ENCODE measurements at places on chromosomes 11 and 22.
A peak's percentile ranks its signal among the peaks of the same experiment; 100 is the strongest.

DNA sequence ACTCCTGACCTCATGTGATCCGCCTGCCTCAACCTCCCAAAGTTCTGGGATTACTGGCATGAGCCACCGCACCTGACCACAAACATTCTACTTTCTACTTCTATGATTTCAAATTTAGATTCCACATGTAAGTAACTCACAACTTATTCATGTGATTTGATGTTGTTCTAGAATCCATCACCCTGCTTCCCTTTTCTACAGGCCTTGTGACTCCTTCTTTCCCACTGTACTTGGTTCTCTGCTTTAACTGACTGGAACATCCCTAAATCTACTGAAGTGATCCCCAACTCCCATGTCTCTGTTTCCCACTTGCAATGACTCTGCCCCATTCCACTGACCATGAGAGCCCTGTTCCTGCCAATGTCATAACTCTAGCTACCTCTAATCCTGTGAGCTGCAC, 25.7 kb upstream of the MRPL17 start:
- DNase-seq, result no peak

DNA sequence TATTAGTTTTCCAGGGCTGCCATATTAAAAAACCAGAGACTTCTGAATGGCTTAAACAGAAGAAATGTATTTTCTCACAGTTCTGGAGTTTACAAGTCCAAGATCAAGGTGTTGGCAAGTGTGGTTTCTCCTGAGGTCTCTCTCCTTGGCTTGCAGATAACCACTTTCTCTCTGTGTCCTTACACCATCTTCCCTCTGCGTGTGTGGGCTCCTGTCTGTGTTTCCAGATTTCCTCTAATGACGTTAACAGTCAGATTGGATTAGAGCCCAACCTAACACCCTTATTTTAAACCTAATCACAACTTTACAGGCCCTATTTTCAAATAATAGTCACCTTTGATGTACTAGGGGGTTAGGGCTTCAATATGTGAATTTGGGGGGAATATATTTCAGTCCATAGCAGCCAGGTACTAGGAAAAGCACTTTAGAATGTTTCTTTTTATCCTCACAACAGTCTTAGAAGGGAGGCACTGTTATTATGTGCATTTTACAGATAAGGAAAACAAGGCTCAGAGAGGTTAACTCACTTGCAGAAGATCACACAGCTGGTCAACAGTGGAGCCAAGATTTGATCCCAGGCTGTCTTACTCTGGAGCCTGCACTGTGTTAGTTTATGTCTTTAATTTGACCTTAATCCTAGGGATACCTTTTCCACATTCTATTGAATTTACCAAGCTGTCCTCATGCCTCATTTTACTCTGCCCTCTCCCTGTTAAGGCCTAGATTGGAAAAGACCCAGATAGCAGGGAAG, 116.4 kb upstream of the CRYBB3 start:
- no peak for DNase-seq

DNA sequence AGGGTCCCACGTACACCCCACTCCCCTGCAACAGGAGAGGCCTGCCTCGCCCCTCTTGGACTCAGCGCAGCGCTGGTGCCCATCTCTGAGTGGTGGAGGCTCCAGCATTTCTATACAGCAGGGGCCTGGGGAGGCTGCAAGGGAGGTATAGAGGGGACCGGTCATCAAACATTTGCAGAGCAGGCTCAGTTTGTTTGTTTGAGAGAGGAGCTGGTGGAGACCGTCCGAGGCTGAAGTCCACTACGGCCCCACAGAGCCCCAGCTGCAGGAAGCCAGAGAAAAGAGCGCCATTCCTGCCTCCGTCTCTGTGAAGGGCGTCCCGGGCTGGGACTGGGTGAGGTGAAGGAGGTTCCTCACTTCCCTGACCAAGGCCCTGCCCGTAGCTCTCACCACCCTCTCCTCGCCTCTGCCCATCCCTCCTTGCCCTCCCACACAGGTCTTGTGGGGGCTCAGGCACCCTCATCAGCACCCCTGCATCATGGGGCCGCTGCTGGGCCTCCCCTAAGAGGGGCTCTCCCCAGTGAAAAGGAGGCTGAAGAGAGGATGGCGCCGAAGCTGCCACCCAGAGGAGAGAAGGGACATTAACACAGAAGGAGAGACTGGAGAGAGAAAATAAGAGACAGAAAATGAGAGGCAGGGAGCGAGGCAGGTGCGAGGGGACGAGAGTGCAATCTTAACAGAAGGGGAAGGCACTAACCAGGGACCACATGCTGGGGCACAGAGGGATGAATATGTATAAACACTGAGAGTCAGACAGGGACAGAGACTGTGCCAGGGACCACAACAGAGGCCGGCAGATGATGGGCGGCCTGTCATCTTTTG, 24.5 kb downstream of the RPUSD4 start:
- DNase-seq, result no peak

GRCh38 chr11:65013130-65013887, 651 bp upstream of the ARL2 start:
- peak; percentile 88 for DNase-seq

DNA sequence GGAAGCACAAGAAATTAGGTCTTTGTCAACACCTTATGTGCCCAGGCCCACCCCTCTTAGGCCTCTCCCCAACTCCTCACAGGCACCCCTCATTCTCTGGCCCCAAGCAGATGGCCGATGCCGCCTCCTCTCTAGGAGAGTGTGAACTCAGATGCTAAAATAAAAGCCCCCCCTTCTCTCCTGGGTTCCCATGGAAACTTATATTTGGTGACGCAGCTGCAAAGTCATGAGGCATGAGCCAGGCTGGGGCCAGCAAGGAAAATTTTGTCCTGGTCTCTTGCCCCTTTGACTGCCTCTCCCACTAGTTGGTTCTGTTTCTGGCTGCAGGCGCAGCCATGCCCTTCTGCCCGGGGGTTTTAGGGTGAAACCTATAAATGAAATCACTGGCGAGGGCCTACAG, 11.8 kb downstream of the RCOR2 start:
- no peak for DNase-seq

DNA sequence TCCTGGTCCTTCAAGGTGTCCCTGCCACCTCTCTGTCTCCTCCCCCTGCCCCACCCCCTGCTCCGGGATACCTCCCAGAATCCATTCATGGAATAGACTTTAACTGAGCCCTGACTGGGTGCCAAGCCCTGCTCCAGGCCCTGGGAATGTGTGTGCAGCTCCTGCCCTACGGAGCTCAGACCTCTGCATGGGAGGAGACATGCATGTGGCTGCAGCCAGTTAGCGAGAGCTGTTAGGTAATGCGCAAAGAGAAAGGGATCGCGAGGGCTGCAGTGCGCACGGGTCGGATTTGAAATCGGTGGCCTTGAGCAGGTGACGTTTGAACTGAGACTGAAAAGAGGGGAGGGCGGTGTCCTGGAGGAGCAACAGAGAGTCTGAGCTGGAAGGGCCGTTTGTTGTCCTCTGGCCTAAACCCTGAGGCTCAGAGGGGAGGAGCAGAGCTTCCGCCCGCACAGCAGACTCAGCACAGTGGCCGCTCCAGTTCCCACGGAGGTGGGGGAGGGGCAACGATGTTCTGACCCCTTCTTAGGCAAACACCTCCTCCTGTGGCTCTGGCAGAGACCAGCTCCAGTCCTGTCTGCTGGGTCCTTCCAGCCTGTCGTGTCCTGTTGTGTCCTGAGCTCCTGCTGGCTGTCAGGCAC, 19.8 kb upstream of the LRRC10B start:
- no peak for DNase-seq

- peak; percentile 39 for DNase-seq
Observed at GRCh38 chr11:60498399-60498798, 5.8 kb downstream of the MS4A12 start.

DNA sequence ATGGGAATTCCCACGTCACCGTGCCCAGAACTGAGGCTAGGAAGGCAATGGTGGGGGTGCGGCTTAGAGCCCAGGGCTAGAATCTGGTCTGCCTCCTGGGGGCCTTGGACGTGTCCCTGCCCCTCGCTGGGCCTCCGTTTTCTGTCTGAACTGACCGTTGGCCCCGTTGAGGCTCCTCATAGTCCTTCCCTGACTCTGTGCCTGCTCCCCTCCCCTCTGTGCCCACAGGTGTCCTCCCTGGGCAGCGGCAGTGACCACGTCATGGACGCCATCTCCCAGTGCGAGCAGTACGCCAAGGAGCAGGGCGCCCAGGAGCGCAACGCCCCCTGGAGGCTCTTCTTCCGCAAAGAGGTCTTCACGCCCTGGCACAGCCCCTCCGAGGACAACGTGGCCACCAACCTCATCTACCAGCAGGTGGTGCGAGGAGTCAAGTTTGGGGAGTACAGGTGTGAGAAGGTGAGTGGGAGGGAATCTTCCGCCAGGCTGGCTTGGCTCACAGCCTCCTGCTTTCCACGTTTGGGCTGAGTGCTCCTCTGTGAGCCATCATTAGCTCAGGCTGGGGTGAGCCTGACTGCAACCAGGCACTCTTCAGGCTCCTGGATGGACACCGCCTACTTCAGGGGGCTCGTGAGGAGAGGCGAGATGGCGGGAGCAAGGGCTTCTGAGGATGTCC, 63.9 kb downstream of the MYO7A start:
- DNase-seq, result no peak

DNA sequence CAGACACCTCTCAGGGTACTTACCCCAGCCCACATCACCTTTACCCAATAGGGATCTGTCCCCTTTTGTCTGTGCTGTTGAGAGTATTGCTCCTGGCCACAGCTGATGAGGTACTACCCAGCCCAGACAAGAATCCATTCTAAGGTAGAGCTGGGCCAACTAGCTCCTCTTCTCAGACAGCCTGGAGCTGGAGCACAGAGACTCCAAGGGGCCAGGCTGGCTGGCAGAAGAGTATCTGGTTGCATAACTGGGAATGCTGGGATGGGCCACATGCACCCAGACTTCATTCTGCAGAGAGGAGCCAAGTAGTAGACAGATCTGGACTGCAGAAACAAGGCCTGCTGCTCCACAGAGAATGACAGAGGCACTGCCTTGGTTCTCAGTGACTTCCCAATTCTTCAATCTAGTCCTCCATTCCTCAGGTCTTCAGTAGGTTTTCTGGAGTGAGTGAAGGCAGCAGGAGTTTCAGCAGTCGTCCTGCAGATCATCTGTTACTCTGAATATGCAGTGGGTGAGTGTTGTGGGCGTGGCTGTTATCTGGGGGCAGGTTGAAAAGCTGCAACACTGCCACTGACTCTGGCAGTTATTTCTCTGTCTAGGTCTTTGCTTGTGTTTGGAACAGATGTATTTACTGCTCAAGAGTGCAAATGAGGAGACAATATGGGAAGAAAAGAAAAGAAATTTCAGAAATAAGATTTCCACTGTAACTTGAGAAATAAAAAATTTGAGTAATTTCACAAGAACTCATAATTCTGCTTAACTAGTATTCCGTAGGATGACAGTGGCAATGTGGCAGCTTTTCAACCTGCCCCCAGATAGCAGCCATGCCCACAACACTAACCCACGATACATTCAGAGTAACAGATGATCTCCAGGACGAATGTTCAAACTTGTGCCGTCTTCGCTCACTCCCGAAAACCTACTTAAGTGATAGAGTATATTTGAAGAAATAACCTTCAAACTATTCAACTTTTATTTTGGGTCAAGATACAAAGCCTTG, 34.9 kb downstream of the MAPK1 start:
- DNase-seq, result no peak

DNA sequence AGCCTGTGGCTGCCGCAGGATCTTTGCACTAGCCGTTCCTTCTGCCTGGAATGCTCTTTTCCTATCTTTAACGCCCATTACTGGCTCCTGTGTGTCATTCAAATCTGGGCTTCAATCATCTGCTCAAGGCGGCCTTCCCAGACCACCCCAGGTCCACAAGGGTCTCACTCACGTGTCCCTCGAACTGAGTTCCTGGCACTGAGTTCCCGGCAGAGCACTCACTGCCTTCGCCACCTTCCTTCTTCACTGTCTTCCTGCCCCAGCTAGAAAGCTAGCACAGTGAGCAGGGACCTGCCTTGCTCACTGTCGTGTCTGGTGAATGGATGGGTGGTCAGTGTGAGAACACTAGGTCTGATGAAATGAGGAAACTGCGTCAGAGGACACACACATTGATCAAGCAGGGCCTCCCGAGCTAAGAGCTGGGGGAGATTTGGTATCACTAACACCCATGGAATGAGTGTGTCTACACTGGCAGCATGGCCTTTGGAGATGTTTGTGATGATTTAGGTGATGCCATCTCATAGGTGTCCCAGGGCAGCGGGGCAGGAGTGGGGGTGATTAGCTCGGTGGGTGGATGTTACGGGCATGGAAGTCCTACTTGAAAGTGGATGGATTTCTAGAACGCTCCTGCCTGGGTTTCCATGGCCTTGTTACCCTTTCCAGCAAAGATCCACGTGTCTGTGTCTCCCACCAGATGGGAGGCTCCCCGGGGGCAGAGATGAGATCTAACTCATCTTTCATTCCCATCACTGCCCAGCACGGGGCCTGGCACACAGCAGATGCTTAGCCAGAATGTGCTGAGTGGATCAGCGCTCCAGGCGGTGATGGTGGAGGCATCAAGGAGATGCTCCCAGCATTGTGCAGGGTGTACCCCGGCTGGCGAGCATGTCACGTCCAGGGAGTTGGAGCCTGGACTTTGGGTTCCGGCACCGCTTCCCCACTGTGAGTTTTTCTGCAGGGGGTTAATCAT, 64.5 kb downstream of the SHISAL1 start:
- DNase-seq, result no peak

DNA sequence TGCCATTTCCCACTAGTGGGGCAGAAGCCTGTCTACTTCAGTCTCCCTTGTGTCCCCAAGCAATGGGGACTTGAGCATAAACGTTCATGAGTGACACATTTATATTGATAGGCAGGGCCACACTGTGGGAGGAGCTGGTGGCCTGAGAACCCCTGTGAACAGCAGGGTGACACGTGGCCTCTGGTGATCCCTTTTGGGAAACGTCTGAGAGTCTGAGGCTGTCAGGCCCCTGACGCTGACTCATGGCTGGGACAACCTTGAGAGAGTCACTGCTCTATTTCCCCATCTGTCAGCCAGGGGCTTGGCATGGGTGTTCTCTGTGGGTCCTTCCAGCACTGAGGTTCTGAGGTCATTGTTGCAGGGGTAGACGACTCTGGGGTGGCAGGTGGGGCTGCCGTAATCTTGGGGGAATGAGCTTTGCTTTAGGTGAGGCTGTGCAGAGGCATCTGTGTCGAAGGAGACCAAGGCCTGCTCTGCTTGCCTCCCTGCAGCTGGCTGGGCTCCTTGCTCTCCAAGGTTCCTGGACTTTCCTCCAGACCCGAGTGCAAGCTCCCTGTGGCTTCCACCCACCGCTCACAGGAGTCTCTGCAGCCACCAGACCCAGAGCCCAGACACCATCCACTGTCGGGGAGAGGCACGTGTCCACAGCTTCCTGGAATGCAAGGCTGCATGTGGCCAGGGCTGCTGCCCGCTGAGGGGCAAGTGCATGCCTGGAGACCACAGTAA, 54.7 kb downstream of the SMIM38 start:
- no peak for DNase-seq

- DNase-seq, result no peak
Observed at GRCh38 chr11:123330948-123331347, 99.1 kb upstream of the GRAMD1B start.

DNA sequence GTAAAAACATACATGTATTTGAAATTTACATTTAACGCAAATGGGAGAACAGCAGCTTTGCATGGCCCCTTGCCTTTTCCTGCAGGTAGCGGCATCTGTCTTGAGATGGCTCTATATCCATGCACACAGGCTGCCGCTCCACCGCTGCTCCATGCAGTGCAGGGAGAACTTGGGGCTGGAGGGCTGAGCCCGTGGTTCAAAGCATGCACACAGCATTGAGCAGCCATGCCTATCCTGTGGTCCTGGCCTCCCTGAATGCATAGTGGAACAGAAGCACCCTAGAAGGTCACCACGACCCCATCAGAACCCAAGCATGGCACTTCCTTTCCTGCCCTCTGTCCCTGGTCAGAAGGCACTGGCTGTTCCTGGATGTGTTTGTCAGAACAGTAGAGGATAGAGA, 35.0 kb upstream of the TP53I11 start:
- DNase-seq, result no peak

- DNase-seq, result no peak
Observed at GRCh38 chr11:117092951-117093590, 5.2 kb downstream of the SIK3 start.

GRCh38 chr11:79393362-79394043, 47.3 kb downstream of the TENM4 start:
- DNase-seq, result no peak
